Activated naive CD4-positive, alpha-beta T cell treated with anti-CD3 and anti-CD28 coated beads, Interleukin-2, amount 50 U/mL, for 72 hours (primary cell): ENCODE measurements at places on chromosomes 1 and 21.
A peak's percentile ranks its signal among the peaks of the same experiment; 100 is the strongest.

DNA sequence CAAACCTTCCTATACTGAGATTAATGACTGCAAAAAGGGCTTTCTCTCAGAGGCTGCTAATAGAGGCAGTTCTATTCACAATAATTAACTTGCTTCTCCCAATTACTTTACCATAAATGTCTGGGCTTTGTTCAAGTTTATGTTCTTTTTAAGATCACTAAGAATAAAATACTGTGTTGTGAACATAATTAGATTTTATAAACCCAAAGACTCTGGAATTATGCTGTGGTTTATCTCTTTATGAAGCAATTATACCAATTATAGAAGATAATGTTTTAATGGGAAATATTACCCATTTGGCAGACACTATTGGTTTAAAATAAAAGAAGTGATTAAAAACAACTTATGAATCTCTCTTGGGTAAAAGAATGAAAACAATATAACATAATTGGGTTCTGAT is 43.5 kb upstream of the IL12RB2 start:
- no peak for DNase-seq

DNA sequence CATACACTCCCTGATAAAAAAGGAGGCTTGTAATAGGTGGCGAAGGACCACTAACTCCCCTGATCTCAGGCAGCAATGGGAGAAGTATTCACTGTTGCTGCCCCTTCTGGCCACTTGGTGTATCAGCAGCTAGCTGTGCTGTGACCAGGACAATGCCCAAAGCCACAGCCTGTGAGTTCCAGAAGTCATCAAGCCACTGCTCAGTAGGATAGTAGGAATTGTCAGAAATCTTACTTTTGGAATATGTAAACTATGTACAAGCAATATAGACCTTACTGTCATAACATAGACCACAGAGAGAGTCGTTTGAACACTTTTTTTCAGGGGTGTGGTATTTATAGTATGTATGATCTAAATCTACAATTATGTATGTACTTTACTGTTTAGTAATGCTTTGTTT is 248.3 kb upstream of the CAMK1G start:
- no peak for DNase-seq

DNA sequence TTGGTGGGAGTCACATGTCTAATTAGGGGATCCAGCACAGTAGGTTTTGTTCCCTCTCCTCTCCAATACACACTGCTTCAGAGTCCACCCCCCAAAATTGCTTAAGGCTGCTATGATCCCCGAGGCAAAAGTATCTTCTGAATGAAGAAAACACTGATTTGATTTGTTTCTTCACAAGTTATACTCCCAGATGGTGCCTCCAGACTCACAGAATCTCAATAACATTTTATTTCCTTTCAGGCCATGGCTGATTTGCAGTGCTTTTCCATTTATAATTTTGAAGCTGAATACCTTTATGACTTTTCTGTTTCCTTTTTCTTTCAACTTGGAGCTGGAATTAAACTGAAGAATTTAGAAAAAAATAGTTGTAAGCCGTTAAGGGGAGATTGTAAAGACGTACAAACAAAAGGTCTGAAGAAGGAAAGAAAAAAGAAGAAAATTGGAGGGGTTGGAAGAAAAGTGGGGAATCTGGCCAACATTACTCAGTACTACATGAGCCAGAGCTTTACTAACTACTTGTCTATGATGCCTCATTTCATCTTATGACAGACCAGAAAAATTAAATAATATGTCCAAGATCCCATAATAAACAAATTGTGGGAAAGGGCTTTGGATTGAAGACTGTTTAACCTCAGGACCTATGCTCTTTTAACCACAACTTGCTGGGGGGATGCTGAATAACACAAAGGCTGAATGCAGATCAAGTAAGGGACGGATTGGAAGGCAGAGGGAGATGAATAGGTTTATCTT is 75.9 kb downstream of the NUF2 start:
- DNase-seq: no peak

DNA sequence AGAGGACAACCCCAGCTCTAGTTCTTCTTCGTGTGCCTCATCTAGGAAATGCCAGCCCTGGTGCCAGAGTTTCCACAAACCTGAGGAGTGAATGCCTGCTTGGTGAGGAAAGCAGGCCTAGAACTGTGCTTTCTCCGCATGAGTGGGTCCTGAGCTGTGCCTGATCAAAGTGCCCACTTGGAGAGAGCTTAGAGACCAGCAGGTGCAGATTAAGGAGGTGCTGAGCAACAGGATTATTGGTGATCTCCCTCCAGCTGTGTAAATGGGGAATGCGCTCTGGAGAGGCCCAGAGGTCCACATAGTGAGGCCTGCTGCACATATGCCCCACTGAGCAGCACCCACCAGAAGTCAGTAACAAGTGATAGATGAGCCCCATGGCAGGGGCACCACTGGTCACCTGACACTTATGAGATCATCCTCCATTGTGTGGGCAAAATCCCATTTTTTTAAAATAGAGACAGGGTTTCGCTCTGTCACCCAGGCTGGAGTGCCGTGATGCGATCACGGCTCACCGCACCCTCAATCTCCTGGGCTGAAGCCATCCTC is 127.2 kb upstream of the ZC3H12A start:
- DNase-seq: no peak

- DNase-seq: no peak
Observed at GRCh38 chr1:225834417-225835329, 24.7 kb downstream of the EPHX1 start.

- DNase-seq: peak; percentile 33
Observed at GRCh38 chr21:42403611-42404231, at the start of gene UBASH3A. Gene UBASH3A (plus strand): TSS chr21:42403902. CDS start chr21:42403946, 44 bp downstream.

- DNase-seq: no peak
Observed at GRCh38 chr1:170407581-170407980, 124.4 kb upstream of the GORAB start.

DNA sequence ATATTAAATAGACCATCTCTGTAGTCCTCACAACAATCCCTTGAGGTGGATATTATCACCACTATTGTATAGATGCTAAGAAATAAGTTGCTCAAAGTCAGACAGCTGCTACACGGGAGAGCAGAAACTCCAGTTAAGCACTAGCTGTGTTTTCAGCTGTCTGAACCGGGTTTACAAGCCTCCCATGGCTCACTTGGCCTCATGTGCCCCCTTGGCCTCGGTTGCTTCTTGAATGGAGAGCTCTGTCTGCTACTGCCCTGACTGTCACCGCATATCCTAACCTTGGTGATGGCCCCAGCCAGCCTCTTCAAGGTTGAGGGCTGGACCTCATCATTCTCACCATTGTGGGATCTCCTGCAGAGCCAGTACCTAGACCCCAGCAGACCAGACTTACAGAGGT is 123.4 kb downstream of the AK5 start:
- no peak for DNase-seq

GRCh38 chr1:234310460-234310817 is 62.8 kb upstream of the COA6 start:
- DNase-seq: no peak

DNA sequence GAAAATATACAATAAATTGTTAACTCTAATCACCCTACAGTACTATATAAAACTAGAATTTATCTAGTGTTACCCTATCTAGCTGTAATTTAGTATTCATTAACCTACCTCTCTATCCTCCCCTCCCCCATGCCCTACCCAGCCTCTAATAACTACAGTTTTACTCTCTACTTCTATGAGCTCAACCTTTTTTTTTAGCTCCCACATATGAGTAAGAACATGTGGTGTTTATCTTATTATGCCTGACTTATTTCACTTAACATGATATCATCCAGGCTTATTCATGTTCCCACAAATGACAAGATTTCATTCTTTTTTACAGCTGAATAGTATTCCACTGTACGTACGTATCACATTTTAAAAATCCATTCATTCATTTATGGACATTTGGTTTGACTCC is 46.0 kb upstream of the WARS2 start:
- no peak for DNase-seq

DNA sequence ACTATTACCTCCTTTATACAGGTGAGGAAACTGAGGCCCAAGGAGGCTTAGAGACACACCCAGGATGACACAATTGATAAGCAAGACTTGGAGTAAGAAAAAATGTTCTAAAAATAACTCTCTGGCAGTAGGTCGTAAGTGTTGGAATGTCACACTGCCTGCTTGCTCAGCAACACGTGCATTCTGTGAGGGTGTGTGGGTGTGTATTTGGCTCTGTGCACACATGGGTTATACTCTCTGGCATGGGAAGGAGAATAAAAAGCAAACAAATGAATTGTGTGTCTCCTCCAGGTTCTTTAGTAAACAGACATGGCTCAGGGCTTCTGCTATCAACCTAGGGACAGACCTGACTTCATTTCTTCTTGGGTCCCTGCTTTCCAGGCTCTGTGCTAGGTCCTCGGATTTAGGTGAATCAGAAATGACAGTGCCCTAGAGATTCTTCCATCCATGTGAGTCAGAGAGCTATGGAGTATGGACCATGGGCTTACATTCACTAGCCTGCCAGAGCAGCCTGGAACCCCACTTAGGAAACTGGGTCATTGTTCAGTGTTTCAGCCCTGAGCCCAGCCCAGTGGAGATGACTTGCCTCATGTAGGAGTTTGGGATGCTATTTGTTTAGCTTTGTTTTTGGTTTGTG is 72.4 kb downstream of the ELAVL4 start:
- no peak for DNase-seq
